Erythroblast (primary cell): ENCODE measurements at places on chromosomes 3 and 15.

DNA sequence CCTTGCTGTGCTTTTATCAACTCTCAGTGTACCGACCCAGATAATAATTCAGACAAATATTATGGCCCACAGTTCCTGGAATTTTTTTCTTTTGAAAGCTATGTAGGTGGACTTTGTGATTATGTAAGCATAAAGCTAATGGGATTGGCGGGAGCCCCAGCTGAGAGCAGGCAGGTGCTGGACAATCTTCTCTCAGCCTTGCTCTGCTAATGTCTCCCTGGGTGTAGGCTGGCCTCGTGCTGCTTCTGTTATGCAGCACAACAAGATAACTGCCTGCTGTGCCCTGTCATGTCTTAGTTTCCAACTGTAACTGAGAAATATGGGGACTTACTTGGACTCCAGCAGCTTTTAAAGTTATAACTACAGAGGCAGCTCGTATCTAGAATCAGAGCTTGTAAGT, 415.0 kb downstream of the PDCD6IP start:
- no peak for DNase-seq

GRCh38 chr3:127162947-127163645, 29.8 kb upstream of the PRR23E start:
- no peak for DNase-seq

- DNase-seq = no peak
Observed at GRCh38 chr15:101105059-101105891, 146.6 kb downstream of the CHSY1 start.

- DNase-seq = no peak
Observed at GRCh38 chr15:70275461-70276138, 177.9 kb upstream of the TLE3 start.

GRCh38 chr15:44501768-44502366, 35.1 kb upstream of the EIF3J start:
- DNase-seq = peak; percentile 65

DNA sequence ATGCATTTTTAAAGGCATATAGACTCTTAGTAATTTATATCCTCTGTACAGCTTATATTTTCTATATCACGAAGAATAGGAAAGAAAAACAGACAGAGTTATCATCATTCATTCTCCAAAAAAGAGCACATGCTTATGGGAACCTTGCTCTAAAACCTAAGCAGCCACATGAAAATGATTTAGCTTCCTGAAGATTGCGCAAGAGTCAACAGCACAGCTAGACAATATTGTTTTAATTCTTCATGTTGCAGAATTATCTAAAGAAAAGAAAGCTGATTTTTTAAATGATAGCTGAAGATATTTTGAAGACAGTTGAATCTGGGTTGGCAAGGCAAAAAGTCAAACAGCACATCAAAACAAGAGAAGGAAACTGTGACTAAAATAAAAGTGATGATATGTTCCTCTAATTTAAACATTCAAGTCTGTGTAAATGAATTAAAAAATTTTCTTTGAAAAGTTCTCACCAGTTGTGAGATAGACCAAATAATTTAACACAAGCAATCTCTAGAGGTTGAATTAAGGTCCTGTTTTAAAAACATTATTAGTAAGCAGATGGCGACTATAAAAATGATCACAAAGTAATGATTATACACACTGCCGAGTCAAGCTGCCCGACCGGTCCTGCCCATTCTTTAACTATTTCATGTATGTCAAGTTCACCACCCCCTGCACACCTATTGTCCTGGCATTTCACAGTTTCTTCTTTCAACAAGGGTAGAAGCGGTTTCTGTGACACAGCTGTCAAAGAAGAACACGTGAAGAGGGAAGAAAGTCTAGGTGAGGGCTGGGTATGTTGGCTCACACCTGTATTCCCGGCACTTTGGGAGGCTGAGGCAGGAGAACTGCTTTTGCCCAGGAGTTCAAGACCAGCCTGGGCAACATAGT, 74.2 kb upstream of the BHLHE40 start:
- DNase-seq = no peak

DNA sequence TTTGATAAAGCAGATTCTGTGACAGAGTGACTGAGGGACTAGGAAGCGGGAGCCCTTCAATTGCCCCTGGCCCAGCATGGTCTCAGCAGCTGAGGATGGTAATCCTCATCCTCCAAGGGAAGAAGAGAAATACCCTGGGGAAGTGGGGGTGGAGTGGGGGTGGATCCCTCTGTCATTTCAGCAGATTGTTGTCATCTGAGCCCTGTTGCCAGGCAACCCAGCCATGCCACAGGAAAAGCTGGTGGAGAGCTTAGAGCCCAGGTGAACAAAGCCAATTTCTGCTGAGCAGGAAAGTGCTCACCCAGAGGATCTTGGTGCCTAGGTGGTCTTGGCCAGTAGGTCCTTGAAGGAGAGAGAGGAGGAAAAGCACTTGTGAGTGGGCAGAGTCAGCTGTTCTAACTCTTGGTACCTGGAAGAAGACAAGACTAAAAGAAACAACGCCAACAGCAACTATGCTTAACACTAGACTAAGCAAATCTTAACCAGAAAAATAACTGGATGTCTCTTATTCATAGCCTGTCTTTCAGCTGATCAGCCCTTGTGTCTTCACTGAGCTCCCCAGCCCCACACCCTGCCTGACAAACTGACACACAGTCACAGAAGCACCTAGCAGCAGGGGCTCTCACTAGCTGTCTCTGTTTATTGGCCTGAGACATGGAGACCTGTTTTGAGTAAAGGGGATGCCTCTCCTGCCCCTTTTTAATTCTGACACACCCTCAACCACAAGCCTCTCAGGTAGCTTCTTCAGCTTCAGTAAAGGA, 40.1 kb upstream of the DCLK3 start:
- no peak for DNase-seq

DNA sequence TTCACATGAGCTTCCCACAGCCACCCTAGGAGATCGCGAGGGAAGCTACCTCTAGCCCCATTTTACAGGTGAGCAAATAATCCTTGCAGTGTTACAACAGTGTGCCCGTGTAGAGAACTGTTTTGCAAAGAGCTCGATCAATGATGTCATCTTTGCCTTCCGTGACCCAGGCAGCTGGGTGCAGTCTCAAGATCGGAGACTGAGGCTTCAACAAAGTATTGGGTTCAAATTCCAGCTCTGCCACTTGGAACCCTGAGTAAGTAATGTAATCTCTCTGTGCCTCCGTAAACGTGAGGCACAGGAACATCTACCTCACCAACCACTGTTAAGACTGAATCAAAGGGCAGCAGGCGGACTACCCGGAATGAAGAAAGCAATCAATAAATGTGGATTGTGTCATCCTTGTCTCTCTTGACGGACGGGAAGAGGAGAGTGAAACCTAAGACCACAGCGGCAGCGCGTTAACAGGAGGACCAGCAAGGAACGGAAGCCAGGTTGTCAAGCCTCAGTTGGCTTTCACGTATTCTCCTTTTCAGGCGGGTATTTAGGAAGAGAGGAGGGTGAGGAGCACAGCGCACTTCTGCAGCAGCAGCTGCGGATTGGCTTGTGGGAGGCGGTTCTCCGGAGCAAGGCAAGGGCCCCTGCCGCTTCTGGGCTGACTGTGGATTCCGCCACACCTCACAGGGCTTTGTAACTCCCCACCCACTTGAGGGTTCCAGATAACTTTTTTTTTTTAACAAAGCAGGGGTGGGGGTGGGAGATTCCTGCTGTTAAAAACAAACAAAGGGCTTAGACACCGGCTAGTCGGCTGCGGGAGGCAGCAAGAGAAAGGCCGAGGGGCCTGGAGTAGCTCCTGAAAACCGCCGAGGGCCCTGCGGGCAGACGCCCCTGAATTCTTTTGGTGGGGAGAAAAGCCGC, 1.5 kb upstream of the SMAD3 start:
- peak; percentile 67 for DNase-seq

DNA sequence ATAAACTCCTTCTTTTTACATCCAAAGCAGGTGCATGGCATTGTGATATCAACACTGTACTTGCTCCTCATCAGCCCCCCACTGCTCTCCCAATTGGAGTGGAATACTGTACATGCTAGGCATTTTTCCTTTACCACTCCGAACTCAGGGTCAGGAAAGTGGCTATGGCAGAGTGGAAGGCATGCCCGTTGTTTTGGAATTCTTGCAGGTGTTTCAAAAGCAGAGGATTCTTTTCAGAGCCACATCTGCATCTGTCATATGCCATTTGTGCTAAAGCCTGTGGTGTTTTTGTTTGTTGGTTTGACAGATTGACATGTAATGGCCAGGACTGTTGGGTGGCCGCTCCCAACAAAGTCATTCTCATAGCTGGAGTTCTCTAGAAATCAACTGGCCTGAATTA, 41.7 kb downstream of the SOX2 start:
- DNase-seq = no peak

DNA sequence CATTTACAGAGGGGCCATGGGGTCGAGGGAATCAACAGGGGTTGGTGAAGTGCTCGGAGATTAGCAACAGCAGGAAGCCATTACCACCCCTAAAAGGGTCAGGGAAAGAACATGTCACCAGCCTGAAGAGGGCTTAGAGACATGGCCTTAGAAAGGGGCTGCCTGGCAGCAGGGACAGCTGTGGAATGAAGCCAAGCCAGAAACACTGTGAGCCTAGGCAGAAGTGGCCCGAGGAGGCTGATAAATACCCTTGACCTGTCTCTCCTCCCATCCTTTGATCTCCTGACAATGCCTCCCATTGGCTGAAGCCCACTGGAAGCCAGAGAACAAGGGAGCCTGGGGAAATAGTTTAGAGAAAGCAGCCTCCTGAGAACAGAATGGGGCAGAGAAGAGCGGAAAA, 31.4 kb downstream of the GPD1L start:
- DNase-seq = no peak

DNA sequence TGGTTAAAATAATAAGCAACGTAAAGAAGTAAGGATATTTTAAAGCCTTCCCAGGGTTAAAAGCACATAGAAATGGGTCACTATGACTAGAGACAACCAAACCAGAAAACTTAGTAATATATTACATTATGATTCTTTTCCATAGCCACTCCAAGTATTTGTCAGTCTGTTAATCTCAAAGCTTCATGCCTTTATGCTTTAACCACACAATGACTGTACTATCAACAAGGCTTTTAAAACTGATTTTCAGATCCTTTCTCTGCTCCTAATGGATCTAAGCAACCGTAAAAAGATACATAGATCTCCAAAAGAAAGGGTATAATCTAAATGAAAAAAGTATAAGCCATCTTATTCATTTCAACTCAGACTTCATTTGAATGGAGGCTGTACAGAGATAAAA, 14.4 kb downstream of the SECISBP2L start:
- no peak for DNase-seq

GRCh38 chr3:38853011-38853410, 37.0 kb upstream of the SCN10A start:
- DNase-seq = no peak

DNA sequence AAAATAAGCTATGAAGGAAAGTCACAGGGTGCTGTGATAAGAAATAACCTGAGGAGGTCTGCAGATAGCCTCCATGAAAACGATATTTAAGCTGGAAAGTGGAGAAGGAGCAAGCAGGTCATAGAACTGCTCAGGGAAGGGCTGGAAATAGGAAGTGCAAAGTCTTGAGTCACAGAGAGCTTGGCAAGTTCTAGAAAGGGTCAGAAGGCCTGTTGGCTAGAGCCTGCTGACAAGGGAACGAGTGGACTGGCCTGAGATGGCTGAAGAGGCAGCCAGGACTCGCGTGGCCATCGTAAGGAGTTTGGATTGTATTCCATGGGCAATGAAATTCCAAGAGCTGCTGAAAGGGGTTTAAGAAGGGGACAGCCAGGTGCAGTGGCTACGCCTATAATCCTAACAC, 64.7 kb upstream of the IL12A start:
- DNase-seq = no peak

- no peak for DNase-seq
Observed at GRCh38 chr3:13214847-13215472, 141.7 kb upstream of the IQSEC1 start.

- DNase-seq = no peak
Observed at GRCh38 chr3:43866529-43867353, 176.0 kb downstream of the ABHD5 start.

- DNase-seq = peak; percentile 15
Observed at GRCh38 chr3:177894081-177894728, 642.0 kb upstream of the KCNMB2 start.

DNA sequence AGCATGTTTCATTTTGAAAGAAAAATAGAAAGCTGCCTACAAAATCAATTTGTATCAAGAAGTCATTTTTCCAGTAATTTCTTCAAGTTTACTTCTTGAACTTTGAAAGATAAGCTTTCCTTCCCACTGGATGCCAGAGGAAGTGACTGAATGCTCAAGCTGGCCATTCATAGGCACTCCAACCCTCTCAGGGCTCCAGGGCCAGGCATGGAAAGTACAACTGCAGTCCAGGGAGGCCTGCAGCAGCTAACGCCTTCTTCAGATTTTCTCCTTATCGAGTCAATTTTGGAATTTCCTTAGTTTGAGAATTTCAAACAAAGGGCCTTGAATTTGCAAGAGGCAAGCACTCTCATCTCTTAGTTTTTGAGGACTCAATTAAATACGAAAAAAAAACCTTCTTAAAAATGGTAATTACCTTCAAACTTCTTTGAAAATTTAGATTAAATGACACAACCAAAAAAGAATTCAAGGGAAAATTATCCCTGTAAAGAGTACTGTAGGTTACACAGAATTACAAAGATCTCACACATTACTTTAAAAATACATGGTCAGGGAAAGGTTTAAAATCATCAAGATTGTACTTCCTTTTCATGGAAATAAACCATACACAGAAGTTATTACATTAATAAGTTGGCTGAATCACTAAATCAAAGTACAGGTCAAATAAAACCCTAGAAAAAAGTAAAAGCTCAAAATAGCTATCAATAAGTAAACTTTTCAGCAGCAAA, 2.5 kb downstream of the UBP1 start:
- peak; percentile 17 for DNase-seq
